GM19239 (cell line): ENCODE measurements at places on chromosomes 11 and 22.

- DNase-seq, result no peak
These were observed 109.2 kb upstream of the GAL start for GRCh38 chr11:68575025-68575665.

DNA sequence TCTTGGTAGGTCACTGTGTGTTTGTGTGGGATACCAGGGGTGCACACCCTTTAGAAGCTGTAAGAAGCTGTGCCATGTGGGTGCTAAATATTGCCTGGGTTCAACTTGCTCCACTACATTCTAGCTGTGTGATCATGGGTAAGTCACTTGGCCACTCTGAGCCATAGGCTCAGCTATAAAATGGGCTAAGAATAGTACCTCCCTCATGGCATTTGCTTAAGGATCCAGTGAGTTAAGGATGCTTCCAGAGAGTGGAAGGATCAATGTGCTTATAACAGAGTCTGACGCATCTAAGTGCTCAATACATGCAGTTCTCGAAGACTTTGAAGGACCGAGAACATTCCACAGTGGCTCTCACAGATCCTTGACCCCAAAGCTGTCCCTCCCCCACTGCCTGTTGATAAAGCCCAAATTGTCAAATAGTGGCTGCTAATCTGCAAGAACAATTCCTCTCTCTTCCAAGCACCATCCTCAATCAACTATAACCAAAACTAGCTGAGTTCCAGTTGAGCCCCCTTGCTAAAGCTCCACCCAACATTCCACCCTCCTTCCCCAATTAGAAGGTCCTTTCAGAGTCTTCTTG lies 13.2 kb upstream of the TMPRSS6 start:
- no peak for DNase-seq

GRCh38 chr11:120660024-120660565 lies 148.5 kb downstream of the GRIK4 start:
- peak; percentile 33 for DNase-seq

DNA sequence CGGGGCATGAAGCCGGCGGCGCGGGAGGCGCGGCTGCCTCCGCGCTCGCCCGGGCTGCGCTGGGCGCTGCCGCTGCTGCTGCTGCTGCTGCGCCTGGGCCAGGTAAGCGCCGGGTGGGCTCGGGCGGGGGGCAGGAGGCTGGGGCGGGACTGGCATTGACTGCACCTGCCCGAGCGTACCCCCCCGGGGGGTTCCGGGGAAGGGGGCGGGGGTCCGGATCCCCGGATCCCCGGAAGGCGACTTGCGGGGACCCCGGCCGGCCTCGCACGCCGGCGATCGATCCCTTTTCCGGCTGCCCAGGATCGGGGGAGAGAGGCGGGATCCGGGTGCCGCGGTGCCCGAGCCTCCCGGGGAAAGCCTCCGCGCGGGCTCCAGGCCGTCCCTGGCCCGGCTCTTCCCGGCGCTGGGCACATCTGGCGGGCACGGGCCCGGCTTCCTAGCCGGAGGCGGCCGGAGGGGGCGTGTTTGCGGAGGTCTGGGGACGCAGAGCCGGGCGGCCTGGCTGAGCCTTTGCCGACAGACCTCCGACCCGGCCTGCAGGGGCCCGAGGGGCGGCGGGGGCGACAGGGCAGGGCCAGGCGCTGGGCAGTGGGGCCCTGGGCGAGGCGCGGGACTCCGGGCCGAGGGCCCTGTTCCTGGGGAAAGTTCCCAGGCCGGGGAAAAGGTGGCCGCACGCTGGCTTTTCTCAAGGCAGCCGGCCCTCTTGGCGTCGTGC lies 705 bp downstream of the PTPRJ start:
- DNase-seq, result no peak

DNA sequence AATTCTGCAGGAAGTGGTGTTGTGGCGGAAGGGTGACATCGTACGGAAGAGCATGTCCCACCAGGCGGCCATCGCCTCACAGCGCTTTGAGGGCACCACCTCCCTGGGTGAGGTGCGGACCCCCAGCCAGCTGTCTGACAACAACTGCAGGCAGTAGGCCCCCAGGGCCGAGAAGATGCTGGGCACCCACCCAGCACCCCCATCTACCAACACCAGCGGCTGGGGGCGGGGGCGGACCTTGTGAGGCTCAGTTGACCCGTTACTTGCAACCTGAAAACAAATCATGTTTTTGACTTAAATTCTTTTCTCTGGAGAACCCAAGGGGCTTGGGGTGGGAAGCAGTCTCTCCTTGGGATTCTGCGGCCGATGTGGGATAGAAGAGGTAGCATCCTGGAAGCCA lies 7.7 kb downstream of the THYN1 start:
- DNase-seq, result no peak

- no peak for DNase-seq
These were observed 16.7 kb downstream of the SLCO2B1 start for GRCh38 chr11:75167617-75168016.

DNA sequence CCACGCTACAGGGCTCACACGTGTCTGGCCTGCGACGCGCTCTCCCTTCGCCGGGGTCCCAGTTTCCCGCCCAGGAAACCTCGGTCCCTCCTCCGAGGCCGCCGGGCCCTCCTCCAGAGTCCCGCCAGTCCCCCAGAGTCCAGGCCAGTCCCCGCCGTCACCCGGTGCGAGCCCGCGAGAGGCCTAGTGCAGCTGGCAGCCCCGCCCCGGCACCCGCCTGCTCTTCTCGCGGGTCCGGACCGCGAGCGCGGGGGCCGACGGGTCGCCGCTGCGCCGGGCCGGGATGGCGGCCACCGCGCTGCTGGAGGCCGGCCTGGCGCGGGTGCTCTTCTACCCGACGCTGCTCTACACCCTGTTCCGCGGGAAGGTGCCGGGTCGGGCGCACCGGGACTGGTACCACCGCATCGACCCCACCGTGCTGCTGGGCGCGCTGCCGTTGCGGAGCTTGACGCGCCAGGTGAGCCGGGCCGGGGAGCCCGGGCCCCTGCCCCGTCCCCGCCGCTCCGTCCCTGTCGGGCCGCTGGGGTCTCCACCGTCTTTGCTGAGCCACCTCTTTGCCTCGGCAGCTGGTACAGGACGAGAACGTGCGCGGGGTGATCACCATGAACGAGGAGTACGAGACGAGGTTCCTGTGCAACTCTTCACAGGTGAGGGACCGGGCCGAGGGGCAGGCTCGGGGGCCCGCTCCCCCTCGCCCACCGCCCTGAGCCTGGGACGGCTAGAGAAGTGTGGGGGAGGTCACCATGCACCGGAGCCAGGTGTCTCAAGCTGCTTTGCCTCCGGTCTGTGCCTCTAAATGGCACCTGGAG lies at the start of gene PTPMT1:
TSS of gene PTPMT1 (plus strand) at position 260 of the 809 bp plus-strand sequence. CDS start at position 284, 24 bp downstream.
- DNase-seq, result peak; percentile 61

GRCh38 chr11:39972461-39972860 lies 1487.0 kb downstream of the LRRC4C start:
- DNase-seq, result no peak

DNA sequence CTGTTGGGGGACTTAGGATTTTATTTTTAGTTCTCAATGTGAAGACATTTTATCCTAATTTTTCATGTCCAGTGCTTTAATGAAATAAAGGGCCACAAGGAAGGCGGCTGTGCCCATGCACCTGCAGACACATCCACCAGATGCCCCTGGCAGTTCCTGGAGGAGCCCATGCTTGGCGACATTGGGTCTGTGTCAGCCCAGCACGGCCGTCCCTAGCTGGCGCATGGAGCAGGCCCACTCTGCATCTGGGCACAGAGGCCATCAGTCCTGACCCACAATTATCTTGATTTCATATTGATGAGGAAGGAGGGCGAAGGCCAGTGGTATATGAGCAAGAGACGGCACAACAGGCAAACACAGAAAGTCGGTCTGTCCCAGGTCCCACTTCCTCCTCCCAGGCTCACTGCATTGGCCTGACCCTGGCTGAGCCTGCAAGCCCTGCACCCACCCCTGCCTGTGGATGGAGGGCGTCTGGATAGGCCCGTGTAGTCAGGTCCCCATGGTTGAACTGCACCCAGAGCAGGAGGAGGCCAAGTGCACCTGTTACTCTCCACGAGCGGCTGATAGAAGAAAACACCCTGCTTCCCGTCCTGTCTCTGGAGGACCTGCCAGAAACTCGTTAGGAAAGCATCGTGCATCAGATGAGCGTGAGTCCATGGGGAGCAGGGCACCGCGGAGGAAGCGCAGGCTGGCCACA lies 296.9 kb downstream of the BRD1 start:
- DNase-seq, result no peak

DNA sequence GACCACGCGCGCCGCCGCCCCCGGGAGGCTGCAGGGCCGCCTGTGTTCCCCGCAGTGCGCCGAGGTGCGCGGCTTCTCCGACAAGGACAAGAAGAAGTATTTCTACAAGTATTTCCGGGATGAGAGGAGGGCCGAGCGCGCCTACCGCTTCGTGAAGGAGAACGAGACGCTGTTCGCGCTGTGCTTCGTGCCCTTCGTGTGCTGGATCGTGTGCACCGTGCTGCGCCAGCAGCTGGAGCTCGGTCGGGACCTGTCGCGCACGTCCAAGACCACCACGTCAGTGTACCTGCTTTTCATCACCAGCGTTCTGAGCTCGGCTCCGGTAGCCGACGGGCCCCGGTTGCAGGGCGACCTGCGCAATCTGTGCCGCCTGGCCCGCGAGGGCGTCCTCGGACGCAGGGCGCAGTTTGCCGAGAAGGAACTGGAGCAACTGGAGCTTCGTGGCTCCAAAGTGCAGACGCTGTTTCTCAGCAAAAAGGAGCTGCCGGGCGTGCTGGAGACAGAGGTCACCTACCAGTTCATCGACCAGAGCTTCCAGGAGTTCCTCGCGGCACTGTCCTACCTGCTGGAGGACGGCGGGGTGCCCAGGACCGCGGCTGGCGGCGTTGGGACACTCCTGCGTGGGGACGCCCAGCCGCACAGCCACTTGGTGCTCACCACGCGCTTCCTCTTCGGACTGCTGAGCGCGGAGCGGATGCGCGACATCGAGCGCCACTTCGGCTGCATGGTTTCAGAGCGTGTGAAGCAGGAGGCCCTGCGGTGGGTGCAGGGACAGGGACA lies 2.7 kb downstream of the NLRP6 start:
- DNase-seq, result no peak

- no peak for DNase-seq
These were observed 58.1 kb downstream of the SNX19 start for GRCh38 chr11:130858215-130858614.

DNA sequence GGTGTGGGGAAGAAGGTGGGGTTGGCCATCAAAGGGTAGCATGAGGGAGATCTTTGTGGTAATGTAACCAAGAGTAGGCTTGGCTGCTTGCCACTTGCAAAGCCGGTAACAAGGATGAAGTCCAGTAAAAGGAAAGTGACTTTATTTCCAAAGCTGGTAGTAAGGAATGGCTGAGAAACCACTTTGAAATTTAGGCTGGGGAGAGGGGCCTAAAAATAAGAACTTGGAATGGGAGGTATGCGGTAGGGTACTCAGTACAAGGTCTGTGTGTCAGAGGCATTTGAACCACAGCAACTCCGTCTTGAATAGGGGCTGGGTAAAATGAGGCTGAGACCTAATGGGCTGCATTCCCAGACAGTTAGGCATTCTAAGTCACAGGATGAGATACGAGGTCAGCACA lies 216.0 kb upstream of the ISX start:
- DNase-seq, result no peak

GRCh38 chr11:35135222-35135621 lies 3.7 kb upstream of the CD44 start:
- DNase-seq, result no peak

DNA sequence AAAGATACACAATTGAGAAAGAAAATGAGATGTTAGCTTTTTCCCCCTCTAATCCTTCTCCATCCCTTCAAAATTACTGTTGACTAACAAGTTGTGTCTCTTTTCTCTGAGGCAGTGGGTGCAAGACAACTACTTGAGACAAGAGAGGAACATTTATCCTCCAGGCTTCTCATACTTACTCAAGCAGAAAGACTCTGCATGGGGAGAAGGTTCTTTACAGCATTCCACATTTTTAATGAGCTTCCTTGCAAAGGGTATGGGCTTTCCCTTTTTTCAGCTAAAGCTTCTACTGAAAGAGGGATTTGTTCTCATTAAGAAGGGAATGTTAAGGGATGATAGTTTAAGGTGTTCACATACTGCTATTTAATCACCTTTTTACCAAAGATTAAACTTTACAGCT lies 47.8 kb downstream of the PAX6 start:
- DNase-seq, result no peak

DNA sequence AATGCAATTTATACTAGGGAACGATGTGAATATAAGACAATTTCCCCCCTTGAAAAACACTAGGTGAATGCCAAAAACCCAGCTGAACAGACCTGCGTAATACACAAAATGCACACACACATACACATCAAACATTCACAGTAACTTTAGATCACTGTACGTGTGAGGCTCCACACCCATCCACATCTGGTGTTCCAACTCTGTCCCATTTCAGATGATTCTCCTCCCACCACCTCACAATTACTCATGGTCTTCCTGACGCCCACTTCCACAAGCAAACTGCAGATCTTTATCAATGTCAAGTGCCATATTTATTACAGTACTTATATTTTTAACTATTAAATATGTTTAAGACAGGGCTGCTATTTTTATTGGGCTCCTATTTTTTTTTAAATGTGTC lies 57.8 kb upstream of the TENM4 start:
- no peak for DNase-seq

- DNase-seq, result no peak
These were observed 697 bp downstream of the RAB36 start for GRCh38 chr22:23145878-23146470.

DNA sequence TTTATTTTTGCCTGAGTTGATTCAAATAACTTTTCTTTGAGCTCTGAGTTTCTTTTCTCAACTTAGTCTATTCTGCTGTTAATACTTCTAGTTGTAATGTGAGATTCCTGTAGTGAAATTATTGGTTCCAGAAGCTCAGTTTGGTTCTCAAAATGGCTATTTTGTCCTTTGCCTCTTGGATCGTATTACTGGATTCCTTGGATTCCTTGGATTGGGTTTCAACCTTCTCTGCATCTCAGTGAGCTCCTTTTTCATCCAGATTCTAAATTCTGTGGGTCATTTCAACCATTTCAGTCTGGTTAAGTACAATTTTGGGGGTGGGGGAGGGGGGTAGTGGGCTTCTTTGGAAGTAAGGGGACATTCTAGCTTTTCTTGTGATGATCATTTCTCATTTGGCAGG lies 341.1 kb upstream of the CNTN5 start:
- no peak for DNase-seq

DNA sequence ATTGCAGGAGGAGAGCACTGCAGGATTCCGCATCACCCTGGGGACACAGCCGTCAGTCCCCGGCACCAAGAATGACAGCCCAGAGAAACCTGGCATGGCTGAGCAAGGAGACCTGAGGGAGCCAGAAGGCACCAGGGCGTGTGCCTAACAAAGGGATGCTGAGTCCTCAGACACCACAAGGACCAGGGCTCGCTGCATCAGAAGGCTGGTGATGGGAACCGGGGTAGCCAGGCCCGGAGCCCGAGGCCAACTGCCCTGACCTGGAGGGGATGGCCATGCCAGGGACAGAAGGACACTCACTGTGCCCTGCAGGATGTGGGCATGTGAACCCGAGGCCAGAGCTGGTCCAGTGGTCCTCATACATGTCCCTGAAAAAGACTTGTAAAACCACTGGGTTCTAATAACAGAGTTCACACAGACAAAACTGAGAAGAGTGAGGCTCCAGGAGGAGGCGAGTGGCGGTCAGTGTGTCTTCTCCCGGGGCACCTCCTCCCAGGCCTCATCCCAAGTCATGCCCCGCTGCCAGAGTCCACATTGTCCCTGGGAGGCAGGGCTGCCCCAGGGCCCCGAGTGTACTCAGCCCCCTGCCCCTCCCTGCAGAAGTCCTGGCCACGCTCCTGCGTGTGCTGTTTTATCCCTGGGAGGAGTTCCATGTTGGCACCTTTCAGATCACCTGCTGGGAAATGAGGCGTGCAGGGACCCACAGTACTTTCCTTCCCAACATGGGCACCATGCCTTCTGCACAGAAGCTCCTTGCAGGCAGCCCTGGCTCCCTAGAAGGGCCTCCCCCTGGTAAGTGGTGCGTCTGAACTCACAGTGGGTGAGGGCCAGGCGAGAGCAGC lies 42.5 kb downstream of the TBX1 start:
- no peak for DNase-seq

GRCh38 chr11:129385801-129386200 lies 10.2 kb downstream of the BARX2 start:
- no peak for DNase-seq
